ENCODE measurements at places on chromosomes 1 and 21.

GRCh38 chr1:165877940-165878556 is 50.6 kb downstream of the UCK2 start:
- DNase-seq: no peak

GRCh38 chr1:230320804-230321203 is 105.3 kb downstream of the PGBD5 start:
- DNase-seq: no peak

- no peak for DNase-seq
These were observed 1.9 kb upstream of the DCAF6 start for GRCh38 chr1:167934426-167935215.

DNA sequence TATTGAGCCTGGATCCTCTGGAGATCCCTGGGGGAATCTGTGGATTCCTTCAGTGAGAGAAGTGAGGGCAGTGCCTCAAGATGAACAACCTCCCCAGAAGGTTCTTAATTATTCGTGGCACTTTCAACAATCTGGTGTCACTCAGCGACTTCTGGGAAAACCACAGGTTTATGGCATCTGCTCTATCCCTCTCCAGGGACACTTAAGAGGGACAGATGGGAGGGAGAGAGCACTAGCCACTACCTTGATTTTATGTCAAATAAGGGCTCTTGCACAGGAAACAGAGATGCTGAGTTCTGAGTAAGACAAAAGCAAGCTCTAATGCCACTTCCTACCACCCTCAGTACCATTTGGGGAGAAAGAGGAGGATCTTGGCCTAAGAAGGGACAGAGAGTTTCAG is 21.2 kb upstream of the CHI3L1 start:
- no peak for DNase-seq

- DNase-seq: no peak
These were observed 37.3 kb upstream of the COL6A2 start for GRCh38 chr21:46060596-46061061.

GRCh38 chr1:177786176-177786745 is 183.6 kb downstream of the SEC16B start:
- no peak for DNase-seq

GRCh38 chr1:212612041-212612961 is 3.7 kb downstream of the ATF3 start:
- DNase-seq: no peak

- no peak for DNase-seq
These were observed 113.1 kb downstream of the FGGY start for GRCh38 chr1:59409986-59410385.

- DNase-seq: no peak
These were observed 25.9 kb downstream of the PTGFR start for GRCh38 chr1:78516716-78517115.

GRCh38 chr21:31900121-31900895 is 27.5 kb downstream of the HUNK start:
- DNase-seq: no peak

- DNase-seq: no peak
These were observed 46.6 kb upstream of the RGS2 start for GRCh38 chr1:192762265-192762664.

GRCh38 chr1:4970532-4970931 is 316.1 kb downstream of the AJAP1 start:
- no peak for DNase-seq

DNA sequence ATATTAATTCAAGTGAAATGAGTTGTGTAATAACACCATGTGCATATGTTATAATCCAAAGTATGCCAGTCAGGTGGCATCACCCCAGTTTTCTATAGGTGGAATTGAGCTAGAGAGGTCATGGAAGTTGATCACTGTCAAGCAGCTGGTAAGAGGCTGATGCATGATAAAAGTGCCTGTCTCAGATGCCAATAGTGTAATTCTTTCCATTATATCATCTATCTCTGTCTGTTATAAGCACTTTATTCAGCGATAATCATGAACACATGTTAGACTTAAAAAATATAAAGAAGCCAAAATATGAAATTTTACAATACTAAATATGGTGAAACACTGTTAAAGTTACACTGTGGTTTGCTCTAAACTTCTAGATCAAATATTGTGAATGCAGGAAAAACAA is 156.6 kb downstream of the DNM3 start:
- DNase-seq: no peak

- DNase-seq: no peak
These were observed 27.3 kb downstream of the ABL2 start for GRCh38 chr1:179202161-179202560.

- no peak for DNase-seq
These were observed 26.0 kb upstream of the RSPO1 start for GRCh38 chr1:37660664-37661063.

GRCh38 chr1:192513697-192514096 is 61.9 kb upstream of the RGS1 start:
- no peak for DNase-seq

DNA sequence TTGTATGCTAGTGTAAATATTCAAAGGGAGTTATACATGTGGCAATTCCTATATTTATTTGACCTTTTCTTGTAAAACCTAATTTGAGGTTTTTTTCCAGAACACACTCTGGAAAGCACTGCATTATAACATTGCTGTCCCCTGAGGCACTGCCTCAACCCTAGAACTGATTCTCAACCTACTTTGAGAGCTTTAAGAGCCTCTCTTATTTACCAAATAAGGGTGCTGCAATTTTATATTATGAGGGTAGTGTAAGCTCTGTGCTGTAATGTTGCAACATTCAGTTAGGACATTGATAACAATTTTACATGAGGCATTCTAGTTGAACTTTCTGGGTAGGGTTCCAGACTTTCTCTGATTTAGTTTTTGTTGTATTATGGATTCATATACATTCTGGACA is 302.2 kb upstream of the DEPDC1 start:
- DNase-seq: no peak

DNA sequence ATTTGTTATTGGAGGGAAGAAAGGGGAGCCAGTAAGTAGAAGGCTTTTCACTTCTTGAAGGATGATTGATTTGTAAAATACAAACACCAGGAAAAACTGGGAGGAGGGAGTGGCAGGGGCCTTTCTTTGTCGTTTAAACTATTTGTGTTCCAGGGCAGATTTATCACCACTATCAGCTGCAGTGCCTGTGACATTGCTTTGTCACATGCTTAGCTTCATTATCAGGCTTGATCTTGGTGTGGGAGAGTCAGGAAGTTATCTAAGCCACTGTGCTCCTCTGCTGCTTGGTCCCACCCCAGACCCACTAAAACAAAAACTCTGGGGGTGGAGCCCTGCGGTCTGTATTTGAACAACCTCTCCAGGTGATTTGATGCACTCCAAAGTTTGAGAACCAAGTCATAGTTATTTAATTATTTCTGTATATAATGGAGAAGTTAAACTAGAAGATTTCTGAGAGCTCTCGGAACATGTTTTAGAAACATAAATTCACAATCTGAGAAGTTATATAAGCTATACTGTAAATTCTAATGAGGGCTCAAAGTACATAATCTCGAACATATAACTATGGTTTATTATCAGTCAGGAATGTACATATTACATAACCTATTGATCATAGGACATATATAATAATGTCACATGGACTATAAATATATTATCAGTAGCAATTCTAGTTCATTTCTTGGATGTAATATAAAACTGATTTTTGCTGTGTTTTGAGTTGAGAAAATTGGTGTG is 87.9 kb downstream of the CDC14A start:
- DNase-seq: peak; percentile 61

All from stimulated activated CD4-positive, alpha-beta T cell treated with anti-CD3 and anti-CD28 coated beads, Interleukin-12 subunit alpha, Interleukin-12 subunit beta, amount 100 ng/mL, for 24 hours (primary cell).